ENCODE measurements at places on chromosomes 4 and X.

DNA sequence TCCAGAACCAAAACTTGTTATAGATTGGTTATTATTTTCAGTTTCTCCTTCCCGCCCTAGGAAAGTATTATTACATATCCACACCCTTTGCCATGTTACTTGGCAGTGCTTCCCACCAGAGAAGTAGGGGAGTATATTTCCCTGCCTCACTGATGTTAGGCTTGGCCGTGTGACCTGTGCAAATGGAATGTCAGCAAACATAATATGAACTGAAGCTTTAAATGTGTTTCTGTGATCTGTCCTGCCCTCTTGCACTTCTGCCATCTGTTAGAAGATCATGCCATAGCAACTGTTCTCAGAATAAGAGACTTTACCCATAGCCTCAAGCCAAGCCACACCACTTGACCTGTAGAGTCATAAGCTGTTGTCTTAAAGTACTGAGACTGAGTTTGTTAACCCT is 36.7 kb upstream of the NEUROG2 start:
- peak; percentile 26 for DNase-seq

- peak; percentile 7 for DNase-seq
Measured at GRCh38 chrX:10677490-10677889, 57.1 kb upstream of the MID1 start.

- DNase-seq, result no peak
Measured at GRCh38 chr4:52425751-52426326, 233.3 kb downstream of the USP46 start.

DNA sequence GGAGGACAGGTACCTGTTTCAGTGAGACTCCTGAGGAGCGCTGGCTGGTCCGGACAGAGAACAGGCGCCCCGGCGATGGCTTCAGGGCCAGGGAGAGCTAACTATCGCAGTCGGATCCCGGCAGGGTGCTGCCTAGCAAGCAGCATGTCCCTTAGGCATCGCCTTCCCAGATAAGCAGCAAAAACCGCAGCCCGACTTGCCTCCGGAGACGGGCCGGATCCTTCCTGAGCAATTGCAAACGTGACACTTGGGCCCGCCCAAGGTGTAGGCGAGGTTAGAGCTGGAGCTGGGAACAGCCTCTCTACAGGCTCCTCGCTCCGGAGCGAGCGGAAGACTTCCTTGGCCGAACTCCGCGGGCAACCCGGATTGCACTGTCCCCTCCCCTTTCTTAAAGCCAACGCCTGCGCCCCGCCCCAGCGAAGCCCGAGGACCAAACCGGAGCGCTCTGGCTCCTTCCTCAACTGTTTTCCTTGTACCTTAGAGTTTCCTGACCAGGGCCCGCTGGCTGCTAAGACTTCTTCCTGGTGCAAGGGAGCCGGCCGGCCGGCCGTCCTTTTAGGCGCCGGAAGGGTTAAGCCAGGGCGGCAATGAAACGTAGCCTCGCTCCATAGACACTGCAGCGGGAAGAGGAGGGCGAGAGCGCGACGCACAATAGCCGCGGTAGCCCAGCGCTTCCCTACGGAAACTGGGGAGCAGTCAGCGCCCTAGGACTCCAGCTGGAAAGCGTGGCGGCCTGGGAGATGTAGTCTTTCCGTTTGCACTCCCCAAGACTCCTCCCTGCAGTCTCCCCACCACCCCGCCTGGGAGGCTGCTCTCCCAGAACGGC is at the start of gene OPHN1:
TSS of gene OPHN1 (minus strand) at position 341 of the 826 bp plus-strand sequence. CDS start 475 bp downstream, outside the sequence.
- peak; percentile 76 for DNase-seq

DNA sequence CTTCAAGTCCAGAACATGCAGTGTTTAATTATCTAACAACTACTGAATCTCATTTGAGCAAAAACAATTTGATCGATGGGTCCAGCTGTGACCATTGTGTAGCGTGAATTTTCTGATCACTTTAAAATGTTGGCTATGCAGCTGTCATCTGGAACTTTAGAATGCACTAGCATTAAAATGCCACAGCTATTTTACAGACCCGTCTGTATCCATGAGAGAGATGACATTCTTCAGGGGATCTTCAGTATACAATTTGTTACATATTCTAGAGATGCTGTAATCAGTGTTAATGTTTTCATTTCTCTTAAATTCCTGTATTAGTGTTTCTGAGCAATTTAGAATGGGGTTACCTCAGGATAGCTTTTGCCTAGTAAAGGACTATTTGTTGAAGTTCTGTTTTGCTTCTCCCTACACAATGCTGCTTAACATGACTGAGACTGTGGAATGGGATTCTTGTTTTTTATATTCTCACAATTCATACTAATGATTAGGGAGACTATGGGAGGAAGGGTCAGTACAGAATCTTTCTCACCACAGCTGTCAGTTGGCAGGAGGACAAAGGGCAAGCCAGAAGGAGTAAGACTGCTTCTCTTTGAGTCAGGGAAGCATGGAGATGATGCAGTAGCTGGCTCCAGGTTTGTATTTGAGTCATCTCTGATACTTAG is 13.2 kb upstream of the CTSO start:
- peak; percentile 29 for DNase-seq

DNA sequence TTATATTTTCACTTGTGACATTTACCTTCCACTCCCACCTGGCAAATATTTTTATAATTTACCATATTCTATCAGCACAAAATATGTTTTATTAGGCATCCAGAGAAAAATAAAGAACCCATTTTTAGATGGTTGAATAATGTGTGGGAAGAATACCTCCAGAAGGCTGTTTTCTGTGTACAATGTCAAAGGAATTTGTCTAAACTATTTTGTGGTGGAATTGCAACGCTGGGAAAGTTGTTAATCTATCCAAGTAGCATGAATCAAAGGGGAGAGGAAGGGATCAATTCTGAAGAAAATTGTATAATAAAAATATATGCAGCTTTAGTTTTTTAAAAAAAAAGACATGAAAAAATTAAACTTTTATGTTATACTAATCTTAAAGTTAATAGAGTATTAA is 706.5 kb downstream of the FSTL5 start:
- DNase-seq, result no peak

DNA sequence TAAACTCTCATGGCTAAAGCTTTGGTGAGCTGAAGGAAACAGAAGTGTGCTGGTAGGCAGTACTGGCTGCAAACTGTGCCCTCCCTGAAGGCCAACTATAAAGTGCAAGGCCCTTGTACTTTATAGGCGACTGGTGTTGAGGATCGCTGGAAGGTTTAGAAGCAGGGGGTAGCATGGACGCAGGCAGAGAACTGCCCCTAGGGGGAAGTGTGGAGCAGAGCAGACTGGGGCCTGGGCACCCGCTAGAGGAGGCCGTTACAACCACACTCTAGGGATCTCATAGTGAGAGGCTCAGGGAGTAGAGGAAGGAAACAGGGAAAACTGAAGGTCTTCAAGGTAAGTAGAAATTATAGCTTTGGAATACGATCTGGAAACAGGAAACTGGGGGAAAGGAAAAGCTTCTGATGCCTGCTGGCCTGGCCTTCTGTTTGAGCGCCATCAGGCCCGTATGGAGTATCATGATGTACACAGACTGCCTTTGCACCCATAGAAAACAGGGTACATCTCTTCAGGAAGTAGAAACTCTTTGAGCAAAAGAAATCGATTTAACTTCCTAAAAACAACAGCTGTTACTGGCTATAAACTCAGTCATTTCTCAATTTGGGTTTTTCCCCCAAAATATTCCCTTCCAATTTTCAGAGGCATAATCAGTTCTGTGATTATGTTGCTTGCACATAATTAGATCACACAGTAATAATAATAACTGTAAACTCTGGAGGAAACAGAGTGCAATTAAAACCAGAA is 23.9 kb upstream of the TMSB4X start:
- peak; percentile 26 for DNase-seq

- DNase-seq, result peak; percentile 7
Measured at GRCh38 chrX:139720136-139720535, 12.2 kb upstream of the MCF2 start.

GRCh38 chrX:47941423-47941822 is 62.4 kb downstream of the ZNF182 start:
- DNase-seq, result no peak

- DNase-seq, result no peak
Measured at GRCh38 chr4:152981278-152981677, 45.2 kb downstream of the FHDC1 start.

DNA sequence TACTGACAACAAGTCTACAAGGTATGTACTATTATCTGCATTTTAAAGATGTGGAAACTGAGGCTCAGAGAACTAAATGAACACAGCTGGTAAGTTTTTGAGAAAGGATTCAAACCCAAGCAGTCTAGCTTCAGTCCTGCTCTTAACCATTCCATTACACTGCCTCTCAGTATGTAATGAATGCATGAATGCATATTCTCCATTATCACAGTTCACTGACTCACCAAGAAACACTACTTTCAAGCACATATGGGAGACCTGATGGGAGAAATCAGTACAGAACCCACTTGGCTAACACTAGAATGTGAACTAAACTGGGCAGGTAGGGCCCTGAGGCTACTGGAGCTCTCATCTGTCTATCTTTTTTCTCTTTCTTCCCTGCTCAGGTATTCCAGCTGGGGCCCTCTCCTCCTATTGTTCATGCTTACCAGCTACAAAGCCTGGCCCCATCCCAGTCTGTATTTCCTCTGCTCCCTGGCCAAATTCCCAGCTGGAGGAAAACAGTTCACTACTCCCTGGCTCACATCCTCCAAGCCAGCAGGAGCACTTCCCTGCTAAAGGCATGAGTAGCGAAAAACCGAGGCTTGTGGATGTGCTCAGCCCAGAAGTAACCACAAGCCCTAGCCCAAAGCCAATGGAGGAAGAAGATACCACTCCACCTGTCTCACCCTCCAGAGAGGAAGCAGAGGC is 178.2 kb upstream of the ARHGEF9 start:
- DNase-seq, result no peak

DNA sequence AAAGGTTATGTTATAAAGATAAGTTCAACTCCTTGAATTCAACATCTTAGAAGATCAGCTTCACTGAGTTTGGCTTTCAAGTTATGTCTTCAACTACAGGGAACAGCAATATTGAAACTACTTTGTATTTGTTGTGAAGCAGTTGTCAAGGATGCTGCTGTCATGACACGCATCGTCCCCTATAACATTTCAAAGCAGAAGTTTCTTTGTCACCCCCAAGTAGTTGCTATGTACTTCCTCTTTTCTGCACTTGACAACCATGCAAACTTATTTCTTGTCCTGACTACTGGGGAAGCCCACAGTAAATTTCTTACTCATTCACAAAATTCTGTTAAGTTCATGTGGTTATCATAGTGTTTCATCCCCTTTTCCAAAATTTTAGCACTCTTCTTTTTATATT is 14.3 kb downstream of the ANTXR2 start:
- peak; percentile 35 for DNase-seq

DNA sequence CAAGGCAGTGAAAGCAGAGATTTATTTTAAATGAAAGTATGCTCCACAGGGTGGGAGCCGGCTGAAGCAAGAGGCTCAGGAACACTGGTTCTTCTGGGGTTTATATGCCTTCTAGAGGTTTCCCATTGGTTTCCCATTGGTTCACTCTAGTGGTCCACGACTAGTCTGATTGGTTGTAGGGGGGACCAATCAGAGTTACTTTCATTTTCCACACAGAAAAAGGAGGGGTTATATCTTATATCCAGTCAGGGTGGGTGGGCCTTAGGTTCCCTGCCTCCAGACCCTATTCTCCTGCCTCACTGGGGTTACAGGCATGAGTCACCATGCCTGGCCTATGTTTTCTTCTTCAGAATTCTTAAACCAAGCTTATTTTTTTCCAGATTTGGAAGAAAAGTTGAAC is 101.6 kb downstream of the KLHL8 start:
- DNase-seq, result peak; percentile 42

DNA sequence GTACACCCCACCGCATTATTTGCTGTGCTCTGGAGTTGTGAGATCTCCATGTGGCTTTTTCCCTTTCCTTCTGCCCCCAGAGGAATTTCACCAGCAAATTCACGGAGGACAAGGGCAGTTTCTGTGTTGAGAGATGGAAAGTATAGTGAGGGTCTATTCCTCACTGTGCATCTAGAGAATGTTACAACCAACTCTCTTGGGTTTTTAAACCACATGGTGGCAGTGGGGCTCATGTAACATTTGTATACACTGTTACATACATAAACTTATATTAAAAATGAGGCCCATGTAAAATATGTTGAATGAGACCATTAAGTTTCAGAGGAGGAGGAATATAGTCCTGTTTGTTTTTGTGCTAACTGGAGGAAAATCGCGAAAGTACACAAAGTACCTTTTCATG is 909 bp upstream of the PRKG2 start:
- no peak for DNase-seq

GRCh38 chrX:479273-479981 is 92.7 kb upstream of the PPP2R3B start:
- DNase-seq, result no peak

DNA sequence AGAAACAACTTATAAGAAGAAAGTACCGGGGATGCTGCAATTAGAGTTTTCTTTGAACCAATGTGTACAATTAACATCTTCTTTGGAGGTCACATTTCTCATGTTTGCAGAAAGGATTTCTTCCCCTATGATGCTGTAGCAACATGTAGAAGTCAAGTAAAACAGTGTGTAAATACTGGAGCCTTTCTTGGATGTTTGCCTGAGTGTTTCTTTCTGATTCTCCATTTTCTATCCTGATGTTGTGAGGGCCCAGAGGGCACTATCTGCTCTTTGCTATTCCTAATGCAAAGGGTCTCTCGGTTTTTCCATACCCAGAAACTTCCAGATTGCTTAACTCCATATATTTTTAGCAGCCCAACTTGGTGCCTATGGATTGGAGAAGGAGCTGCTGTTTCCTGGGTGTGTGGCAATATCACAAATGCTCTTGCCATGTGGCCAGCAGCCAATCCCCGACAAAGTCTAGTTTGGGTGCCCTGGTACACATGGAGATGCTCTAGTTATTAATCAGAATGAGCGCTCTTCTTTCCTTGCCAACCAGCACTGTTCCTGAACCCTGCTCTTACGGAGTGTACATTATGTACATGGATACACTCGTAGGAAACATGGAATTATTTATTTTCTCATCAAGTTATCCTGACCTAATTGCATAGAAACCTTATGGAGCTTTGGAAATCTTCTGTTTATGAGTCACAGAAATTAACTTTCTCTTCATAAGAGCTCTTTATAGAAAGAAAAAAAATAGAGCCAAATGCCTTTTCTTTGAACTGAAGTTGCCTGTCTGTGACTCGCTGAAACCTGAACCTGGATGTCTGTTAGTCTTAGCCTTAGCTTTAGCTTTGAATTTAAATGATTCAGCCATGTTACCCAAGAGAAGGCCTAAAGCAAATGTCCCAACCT is 67.0 kb upstream of the GPC4 start:
- no peak for DNase-seq
